ENCODE measurements at places on chromosomes 4 and X.

GRCh38 chr4:71609167-71609566 is 174.7 kb downstream of the GC start:
- no peak for DNase-seq

- DNase-seq = no peak
These were observed 9.7 kb upstream of the MAGEA4 start for GRCh38 chrX:151902813-151903591.

DNA sequence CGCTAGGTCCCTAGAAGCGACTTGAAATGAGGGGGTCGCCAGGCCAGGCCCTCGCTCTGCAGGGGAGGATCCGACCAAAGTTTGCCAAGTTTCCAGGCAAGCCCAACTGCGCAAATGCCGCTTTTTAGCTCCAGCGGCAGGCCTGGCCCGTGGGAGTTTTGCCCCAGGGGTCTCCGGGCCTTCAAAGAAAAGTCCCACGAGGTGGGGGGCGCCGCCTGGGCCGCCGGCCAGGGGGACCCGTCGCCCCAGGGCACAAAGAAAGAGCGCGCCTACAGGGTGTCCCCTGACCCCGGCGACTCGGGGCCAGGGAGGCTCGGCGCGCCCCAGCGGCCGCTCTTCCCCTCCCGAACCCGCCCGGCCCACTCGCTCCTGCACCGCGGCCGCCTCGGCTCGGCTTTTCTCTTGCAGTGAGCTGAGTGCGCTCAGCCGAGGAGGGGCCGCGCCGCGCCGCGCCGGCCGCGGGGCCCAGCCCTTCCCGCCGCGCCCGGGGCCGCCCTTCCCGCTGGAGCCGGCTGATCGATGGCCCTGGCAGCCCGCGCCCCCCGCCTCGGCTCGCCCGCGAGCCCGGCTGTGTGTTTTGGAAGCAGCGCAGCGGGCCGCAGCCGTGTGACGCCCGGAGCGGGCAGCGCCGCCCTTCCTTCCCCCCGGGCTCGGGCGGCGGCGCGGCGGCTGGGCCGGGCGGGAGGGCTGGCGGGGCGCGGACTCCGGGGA is 754 bp upstream of the KLF3 start:
- no peak for DNase-seq

GRCh38 chrX:17736856-17737709 is at the start of gene SCML1:
Gene SCML1, plus strand, starts transcription at chrX:17737493. Its CDS starts 6,694 bp downstream, at chrX:17744187.
- peak; percentile 85 for DNase-seq

DNA sequence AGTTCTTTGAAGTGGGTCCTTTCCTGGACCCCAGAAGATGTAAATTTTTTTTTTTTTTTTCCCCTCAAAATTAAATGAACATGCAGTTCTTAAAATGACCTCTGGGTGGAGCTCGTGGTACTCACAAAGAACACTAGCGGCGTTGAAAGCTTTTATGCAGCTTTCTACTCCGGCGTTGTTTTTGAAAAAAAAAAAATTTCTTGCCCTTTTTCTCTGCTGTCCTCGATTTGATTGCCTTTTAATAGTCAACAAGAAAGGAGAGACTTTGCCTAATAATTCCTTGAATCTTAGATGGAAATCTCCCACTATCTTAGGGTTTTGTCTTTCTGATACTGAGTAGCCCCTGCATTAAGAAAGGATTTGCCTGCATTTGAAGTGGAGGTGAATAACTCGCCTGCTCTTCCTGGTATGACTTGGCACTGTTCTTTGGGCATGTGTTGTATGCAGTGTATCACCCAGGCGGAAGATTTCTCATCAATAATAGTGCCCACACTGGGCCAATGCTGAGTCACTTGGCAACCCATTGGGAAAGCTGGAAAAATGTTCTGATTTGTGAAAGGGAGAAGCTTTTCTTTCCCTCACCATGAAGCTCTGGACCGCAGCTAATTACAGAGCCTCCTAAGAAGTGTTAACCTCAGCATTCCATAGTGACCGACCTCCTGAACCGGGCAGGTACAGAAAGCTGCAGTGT is 104.0 kb downstream of the PHEX start:
- no peak for DNase-seq

DNA sequence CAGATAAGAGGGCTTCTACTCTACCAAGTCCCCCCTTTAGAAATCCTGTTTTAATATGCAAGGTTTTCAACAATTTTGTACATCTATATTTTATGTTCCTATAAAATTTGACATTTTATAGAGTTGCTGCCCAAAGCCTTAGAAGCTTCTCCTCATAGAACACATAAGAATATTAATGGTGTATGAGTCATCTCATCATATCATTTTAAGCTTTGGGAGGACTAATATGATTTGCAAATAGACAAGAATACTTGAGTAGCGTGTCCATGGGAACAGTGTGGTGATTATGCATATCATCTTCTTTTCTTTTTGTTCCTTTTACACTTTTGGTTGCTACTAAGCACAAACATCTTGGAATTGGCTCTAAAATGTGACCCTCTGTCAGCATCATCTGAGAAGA is 56.7 kb upstream of the HUWE1 start:
- DNase-seq = no peak

DNA sequence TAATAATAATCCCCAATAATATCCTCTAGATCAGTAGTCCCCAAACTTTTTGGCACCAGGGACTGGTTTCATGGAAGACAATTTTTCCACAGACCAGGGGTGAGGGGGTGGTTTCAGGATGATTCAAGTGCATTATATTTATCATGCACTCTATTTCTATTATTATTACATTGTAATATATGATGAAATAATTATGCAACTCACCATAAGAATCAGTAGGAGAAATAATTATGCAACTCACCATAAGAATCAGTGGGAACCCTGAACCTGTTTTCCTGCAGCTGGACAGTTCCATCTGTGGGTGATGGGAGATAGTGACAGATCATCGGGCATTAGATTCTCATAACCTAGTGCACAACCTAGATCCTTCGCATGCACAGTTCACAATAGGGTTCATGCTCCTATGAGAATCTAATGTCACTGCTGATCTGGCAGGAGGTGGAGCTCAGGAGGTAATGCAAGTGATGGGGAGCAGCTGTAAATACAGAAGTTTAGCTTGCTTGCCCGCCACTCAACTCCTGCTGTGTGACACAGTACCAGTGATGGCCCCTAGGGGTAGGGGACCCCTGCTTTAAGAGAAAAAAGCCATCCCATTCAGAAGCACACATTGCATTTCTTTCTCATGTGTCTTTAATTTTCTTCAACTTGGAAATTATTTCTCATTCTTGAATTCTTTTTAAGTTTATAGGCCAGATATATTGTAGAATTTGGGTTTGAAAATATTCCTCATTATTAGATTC is 16.0 kb upstream of the SH3RF1 start:
- no peak for DNase-seq

GRCh38 chrX:78555401-78555980 is 103.6 kb downstream of the RTL3 start:
- DNase-seq = no peak

- no peak for DNase-seq
These were observed 25.3 kb downstream of the SPINK2 start for GRCh38 chr4:56796211-56796610.

GRCh38 chr4:1604181-1604705 is 79.9 kb downstream of the FAM53A start:
- DNase-seq = no peak

GRCh38 chr4:33850371-33850902 is 2393.9 kb downstream of the ARAP2 start:
- no peak for DNase-seq

DNA sequence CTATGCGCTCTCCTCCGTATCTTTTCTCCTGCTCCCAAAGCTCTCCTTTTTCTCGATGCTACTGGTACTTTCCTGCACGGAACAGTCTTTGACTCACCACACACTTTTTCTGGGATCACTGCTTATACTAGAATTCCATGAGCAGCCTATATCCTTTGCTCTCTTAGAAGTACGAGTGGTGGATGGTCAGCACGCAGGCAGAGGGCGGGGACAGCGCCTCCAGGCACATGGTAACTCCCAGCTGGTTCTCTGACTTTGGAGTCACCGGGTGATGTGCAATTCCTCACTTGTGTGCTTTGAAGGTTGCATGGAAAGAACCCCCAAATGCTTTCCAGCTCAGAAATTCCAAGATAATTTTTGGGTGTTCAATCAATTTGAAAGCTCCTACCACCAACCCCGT is 56.0 kb downstream of the STX18 start:
- no peak for DNase-seq

DNA sequence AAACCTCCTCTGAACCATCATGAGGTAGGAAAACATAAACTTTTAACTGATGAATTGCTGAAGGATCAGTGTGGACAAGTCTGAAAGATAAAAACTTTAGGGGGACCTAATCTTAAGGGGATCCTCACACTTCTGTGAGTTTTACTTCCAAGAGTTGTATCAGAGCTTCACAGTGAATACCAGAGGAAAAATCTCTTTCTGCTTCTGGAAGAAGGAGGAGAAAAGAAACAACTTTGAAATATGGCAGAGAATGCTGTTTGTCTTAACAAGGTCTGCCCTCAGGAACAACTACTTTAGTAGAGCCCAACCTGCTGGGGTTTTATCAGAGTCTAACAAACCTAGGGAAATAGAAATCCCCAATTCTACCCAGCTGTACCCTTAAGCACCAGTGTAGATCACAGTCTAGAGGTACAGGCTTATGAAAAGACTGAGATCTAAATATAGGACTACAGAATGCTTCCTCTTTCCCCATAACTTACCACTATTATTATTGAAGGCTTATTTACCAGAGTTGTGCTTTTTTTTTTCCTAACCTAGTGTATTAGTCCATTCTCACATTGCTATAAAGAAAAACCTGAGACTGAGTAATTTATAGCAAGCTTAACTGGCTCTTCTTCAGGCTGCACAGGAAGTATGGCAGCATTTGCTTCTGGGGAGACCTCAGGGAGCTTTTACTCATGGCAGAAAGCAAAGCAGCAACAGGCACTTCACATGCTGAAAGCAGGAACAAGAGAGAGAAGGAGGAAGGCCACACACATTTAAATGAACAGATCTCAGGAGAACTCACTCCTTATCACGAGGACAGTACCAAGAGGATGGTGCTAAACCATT is 167.9 kb downstream of the CAMK2D start:
- DNase-seq = no peak

GRCh38 chrX:45851434-45851991 is 650.8 kb upstream of the DIPK2B start:
- DNase-seq = peak; percentile 58

GRCh38 chr4:151606061-151606460 is 154.7 kb downstream of the GATB start:
- DNase-seq = no peak

GRCh38 chrX:110133735-110134370 is 130.9 kb downstream of the TMEM164 start:
- no peak for DNase-seq

DNA sequence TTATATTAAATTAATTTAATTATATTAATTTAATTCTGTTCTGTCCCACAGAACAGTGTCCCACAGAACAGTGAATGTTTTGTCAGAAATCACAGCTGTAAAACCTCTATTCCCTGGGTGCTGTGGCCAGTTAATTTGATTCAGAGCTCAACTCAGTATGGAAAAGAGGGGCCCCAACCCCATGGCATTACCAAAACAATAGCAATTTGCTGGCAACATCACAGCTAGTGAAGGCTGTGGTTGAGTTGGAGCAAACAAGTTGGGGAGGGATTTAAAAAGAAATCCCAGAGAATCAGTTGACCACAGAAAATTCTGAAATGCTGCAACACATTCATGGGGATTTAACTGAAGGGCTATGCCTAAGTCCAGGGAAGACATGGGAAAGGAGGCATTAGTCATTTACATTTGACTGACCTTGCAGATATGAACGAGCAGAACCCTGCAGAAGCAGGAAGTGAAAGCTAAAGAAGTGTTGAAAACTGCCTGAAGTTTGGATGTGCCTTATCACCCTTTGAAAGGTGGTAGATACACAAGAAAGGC is 30.1 kb downstream of the PDHA2 start:
- no peak for DNase-seq

DNA sequence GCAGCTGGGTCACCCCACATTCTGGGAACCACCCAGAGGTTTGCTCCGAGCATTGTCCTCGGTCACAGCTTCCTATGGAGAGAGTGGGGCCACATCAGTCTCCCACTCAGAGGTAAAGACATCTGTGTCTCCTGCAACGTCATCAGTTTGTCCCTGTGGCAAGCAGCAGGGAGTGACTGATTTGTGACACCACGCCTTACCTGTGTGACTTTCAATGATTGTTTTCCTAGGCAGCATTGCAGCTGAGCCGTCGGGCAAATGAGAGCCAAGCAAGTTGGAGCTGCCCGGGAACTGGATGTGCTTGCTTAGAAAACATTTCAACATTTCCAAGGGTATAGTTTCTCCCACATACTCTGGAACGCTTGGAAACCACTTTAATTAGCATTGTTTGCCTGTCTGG is 29.7 kb upstream of the HELT start:
- DNase-seq = no peak

DNA sequence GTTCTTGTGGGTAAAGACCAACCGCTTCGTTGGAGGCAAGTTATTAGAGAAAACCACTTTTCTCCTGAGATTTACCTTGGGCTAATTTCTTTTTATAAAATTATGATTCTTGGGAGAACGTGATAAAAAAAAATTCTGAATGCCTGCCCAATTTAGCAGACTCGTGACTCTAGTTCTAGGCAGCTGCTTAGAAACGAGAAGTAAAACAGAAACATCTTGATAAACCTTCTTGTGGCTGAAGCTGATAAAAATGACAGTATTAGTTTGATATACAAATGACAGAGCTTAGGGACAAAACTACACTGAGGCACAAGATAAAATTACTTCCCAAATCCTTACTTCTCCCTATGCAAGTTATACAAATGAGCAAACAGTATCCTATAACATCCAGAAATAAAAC is 458.9 kb upstream of the TEX13C start:
- DNase-seq = no peak

GRCh38 chr4:127045861-127046260 is 586.9 kb upstream of the INTU start:
- no peak for DNase-seq

DNA sequence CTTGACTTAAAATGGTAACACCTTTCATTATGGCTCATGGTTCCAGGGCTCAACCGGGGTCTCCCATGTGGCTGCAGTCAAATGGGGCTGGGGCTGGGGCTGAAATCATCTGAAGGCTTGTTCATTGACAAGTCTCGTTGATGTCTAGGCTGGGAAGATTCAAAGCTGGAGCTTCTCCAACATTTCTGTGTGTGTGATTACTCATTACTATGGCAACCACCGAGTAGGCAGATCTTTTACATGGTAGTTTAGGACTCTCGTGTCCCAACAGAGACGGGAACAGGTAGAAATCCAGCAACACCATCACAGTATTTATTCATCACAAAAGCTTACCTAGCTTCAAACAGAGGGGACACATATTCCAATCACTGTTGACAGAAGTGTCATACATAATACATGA is 7.8 kb downstream of the YTHDC1 start:
- no peak for DNase-seq

DNA sequence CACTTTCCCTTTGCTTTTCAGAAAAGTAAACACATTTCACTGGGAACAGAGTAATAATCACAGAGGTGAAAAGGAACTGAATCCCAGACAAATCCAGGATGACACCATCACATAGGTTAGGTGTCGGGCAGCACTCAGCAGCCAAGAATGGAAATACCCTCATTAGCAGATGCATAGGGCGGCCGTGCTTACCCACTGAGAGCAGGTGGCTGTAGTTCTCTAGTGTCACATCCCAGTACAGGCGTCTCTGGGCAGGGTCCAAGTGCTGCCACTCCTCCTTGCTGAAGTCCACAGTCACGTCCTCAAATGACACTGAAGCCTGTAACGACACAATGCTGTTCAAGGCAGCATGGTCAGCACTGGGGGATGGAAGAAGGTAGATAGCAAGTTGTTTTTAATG is 26.9 kb downstream of the ZNF41 start:
- no peak for DNase-seq

All from activated T-cell treated with anti-CD3 and anti-CD28 coated beads, Interleukin-2, amount 50 U/mL, for 1 hour (primary cell).